CD14-positive monocyte (primary cell): ENCODE measurements at places on chromosomes 2 and 18.

DNA sequence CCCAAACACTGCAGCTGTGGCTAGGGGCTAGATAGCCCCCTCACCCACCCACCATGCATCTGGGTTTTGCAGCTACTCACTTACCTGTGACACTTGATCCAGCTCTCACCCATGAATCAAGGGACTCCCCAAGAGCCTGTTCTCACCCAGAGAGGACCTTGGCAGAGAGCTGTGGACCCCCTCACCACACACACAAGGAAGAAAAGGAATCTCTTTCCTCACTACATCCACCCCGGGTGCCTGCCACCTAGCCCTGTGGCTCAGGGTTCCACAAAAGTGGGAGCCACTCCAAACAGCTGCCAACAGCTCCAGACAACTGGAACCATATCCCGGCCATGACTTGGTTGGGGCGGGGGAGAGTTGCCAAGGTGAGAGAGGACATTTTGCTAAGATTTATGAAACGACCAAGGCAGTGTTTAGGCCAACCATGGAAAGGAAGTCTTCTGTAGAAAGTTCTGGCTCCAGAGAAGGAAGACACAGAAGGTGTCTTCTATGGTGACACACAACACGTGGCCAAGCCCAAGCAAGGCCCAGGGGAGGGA is 522.1 kb upstream of the RAB6C start:
- no peak for DNase-seq

DNA sequence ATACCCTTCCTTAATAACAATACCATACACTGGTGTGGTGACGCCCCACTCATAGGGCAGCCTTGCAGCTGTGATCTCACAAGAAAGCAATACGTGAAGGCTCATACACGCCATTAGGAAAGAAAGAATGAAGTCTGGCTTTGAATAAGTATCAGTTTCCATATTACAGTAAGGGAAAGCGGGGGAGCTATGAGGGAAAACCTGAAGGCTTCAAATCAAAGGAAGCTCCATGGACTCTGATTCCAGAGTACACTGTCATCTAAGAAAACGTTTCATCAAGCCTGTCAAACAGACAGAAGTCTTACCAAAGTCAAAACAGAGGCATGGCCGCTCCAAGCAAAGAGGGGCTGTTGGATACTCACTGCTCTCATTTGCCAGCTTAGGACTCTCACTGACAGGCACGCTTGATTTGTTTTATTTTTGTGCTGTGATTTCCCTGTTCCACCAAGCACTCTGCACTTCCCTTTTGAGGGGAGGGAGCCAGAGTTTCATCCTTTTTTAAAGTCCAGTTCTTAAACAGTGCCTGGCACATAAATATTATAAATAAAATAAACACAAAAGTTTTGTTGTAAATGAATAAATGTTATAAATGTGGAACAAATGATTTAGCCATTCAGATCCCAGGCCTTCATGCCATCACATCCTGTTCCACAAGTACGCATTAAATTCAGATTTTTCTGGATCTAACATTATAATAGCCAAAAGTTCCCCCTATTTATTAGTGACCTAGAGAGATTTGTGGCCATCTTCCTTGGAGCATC is 221.2 kb downstream of the PIEZO2 start:
- no peak for DNase-seq

DNA sequence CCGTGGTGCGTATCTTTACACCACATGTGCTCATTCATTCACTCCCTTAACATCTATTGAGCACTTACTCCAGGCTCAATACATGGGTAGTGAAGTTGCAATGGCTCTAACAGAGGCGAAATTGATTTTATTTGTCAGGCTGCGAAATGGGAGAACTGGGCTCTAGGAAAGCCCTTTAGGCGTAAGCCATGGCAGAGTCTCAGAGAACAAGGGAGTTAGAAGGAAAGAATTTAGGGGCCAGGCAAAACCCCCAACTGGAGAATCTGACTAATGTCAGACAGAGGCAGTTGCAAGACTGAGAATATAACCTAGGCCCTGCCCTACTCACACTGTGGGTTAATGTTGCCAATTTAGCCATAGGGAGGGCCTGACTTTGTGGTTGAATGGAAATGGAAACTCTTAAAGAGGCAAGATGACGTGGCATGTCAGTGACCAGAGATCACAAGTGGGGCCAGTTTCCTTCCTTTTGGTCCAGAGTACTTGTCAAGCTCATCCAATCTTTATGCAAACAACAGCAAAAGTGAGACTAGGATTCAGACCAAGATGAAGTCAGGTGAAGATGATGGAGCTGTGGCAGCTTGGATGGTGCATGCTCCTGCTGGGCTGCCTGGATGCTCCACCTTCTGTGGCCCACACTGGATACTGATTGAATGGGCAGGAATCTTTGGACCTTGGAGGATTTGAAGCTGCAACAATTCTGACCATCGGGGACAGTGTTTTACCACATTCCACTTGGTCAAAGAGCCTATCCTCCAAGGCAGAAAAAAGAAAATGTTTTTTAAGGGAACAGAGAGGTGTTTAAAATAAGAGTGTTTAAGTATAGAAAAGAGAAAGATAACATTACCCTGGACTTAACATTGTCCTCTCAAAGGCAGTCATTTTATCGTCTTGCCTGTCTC is 92.2 kb downstream of the CAPN13 start:
- no peak for DNase-seq

GRCh38 chr2:175147186-175147585 is 20.8 kb downstream of the ATF2 start:
- DNase-seq, result no peak

DNA sequence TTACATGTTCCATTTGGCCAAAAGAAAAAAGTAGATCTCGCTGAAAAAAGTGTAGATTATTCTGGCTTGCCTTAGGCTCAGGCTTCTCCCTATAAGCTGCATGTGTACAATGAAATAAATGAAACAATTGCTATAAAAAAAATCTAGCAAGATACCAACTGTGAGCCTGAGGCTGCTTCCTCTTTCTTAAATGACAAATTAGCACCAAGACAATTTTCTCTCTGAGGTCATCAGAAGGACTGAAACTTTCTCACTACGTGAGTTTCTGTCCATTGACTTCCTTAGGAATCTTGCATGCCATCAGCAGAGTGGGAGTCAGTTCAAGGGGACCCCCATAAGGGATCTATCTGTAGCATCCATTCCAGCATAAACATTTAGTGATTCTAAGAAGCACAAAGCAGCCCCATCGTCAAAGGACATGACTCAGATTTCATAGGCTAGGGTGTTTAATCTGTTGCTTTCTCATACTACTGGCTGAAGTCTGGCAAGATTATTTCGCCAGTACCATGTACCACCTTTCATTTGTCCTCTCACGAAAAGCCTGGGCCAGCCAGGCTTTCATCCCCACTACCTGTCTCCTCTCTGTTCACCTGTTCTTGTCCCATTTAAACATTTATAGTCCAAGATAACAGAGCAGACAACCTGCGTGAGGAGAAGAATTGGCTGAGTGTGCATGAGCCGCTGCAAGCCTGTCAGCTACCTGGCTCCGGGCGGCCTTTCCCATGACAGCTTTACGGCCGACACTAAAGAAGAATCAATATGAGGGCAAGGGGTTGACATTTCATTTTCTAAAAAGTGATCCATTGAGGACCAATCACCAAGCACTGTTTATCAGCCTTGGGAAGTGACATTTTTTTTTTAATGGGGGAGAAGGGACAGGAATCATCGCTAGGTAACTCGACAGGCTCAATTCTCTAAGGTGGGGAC is 120.0 kb downstream of the EPHA4 start:
- DNase-seq, result no peak

- DNase-seq, result peak; percentile 77
These were observed 630.9 kb downstream of the NYAP2 start for GRCh38 chr2:226030369-226030768.

- no peak for DNase-seq
These were observed 46.4 kb downstream of the ADCY3 start for GRCh38 chr2:24873619-24874018.

- DNase-seq, result no peak
These were observed 41.4 kb downstream of the SPP2 start for GRCh38 chr2:234091883-234092282.

GRCh38 chr2:183093857-183094657 is 15.5 kb downstream of the DUSP19 start:
- DNase-seq, result no peak

- DNase-seq, result peak; percentile 87
These were observed 21.6 kb upstream of the SLC20A1 start for GRCh38 chr2:112623913-112624777.

GRCh38 chr2:120963997-120964705 is 228.5 kb downstream of the GLI2 start:
- no peak for DNase-seq

- no peak for DNase-seq
These were observed 1691.8 kb upstream of the SLC39A10 start for GRCh38 chr2:193965263-193965662.

- no peak for DNase-seq
These were observed 91.3 kb downstream of the FAM117B start for GRCh38 chr2:202726070-202726469.

DNA sequence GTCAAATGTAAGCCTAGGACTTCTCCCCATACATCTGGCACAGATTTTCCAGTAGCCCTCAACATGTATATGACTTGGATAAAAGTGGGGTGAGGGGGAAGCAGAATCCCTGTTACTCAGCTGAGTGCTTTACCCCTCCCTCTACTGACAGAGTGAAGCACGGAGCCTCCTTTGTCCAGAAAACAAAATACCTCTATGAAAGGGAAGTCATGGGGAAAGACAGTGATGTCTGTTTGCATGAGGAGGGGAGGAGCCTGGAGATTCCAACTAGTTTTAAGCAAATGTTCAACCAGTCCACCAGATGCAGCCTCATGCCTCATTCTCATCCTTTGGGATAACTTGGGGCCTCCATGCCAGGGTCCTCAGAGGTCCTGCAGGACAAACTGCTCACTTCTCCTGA is 203.9 kb downstream of the SMAD2 start:
- no peak for DNase-seq

DNA sequence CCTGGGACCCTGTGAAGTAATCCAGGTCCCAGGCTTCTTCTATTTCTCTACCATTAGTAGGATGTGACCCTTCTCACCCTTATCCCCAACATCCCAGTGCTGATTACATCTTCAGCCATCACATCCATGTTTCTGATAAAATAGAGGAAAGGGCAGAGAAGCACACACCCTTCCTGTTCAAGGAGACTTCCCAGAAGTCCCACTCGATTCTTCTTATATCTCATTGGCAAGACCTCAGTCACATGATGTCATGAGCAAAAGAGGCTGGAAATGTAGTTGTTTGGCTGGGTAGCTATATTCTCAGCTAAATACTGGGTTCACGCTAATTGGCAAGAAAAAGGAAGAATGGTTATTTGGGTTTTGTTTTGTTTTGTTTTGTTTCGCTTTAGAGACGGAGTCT is 8.0 kb upstream of the XRCC5 start:
- DNase-seq, result no peak

GRCh38 chr2:25301453-25302352 is 40.0 kb downstream of the DNMT3A start:
- peak; percentile 83 for DNase-seq

- peak; percentile 39 for DNase-seq
These were observed 11.0 kb upstream of the ALPK2 start for GRCh38 chr18:58639751-58640427.

DNA sequence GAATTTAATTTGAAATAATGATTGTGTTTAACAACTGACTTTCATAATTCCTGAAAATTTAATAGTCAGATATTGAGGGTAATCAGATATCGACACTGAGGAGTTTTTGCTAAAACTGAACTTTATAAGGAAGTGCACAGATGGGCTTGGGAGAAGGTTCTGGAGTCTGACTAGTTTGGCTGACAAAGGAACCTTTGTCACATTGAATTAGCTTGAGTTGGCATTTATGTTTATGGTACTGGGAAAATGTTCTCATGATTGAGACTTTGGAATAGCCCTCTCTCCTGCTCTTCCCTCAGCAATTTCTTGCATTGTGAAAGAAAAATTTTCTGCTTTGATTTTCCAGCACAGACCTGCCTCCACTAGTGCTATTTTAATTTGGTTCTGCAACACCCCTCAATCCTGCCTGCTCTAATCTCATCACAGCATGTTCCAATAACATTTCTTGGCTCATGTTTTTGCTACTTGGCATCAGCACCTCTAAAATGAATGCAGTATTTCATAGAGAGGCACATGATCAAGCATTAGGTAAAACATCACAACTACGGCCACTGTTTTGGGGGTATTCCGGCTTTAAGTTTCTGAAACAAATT is 133.9 kb upstream of the FSHR start:
- DNase-seq, result no peak

DNA sequence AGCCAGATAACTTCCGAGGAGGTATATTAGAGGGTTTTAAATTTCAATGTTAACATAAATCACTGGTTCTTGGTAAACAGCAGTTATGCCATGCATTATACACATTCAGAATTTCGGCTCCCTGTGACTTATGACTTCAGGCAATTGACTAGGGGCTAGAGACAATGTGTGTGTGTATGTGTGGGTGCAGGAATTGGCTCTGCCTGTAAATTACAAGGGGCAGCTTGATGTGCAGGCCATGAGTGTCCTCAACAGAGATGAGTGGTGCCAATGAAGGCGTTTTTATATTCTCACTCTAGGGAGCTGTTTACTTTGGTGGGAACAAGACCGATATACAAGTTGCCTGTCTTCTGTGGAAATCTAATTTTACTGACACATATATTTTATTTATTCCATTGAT is 161.6 kb downstream of the CSRNP3 start:
- DNase-seq, result no peak

GRCh38 chr2:229407170-229407569 is 136.1 kb upstream of the PID1 start:
- peak; percentile 33 for DNase-seq

DNA sequence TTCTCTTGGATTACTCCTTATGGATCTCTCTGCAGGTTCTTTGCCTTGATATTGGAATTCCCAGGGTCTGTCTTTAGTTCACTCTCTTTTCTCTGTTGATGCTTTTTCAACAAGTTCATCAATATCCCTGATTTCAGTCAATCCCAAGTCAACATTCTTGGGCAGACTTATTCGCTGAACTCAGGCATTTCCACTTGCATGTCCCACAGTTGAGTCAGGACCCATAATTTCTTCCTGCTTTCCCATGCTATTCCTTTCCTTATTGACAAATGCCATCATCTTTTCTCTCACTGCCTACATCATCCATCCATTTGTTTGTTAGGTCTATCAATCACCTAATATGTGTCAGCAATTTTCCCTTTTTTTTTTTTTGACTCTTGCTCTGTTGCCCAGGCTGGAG is 11.6 kb downstream of the GPD2 start:
- no peak for DNase-seq

DNA sequence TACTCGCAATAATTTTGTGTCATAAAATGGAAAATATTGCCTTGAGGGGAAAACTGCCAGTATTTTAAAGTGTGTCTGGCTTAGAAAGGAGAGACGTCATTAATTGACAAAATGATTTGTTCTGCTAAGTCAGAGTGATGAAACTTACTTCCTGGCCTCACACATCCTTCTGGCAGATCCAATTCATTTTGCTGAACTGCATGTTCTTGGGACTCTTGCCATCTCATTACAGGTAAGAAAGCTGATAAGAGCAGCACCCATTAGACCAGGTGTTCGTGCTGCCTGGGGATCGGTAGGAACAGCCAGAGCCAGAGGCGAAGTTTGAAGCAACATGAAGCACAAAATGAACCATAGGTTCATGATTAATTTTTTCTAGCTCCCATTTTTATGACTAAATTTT is 38.0 kb downstream of the KCNE4 start:
- DNase-seq, result no peak
